Activated CD4-positive, alpha-beta T cell treated with anti-CD3 and anti-CD28 coated beads for 36 hours (primary cell): ENCODE measurements at places on chromosomes 1 and 21. TPM values are rescaled to one million over a fixed set of nuclear protein-coding genes. Genes with fewer than 3 reads are reported as not detected.
A peak's percentile ranks its signal among the peaks of the same experiment; 100 is the strongest.

GRCh38 chr1:109198043-109198695 lies 15.5 kb upstream of the SARS1 start:
- peaks cover 26% of the 10 kb centered on the region for H3K4me1 ChIP-seq
- H3K27ac ChIP-seq = no peak overlapping the region
- no peak overlapping the region for H3K4me3 ChIP-seq

DNA sequence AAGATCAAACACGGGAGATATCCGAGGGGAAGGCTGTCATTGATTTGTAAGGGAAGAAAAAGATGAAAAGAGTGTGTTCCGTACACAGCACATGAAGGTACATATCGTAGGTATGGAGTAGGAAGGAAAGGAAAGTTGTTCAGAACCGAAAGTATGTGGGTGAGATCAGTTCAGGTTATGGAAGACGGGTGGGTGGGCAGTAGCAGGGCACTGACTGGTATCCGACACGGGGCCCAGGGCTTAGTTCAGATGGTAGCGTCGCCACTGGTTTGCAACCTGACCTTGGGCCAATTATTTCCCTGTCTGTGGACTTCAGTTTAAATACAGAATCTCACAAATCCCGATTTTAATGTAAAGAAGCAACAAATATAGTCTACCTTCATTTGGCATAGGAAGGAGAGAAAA lies 27.8 kb upstream of the A3GALT2 start:
- DNase-seq = peak; percentile 52
- peaks cover 21% of the 10 kb centered on the region for H3K36me3 ChIP-seq
- peak overlapping the region; percentile 87 for H3K4me3 ChIP-seq
- peaks cover 46% of the 10 kb centered on the region for H3K4me1 ChIP-seq
- peak overlapping the region; percentile 90 for H3K27ac ChIP-seq
- H3K27me3 ChIP-seq = no peaks in the 10 kb centered on the region

GRCh38 chr1:107653765-107654164 lies 311.2 kb downstream of the VAV3 start:
- H3K27ac ChIP-seq = no peak overlapping the region
- no peaks in the 10 kb centered on the region for H3K4me1 ChIP-seq
- H3K36me3 ChIP-seq = no peaks in the 10 kb centered on the region
- H3K27me3 ChIP-seq = no peaks in the 10 kb centered on the region
- DNase-seq = no peak

Gene EFNA1
- total RNA-seq = 0.82 TPM

Gene CFAP45
- total RNA-seq = 1.1 TPM

Gene BRINP3
- total RNA-seq = not detected

Gene LCE1A
- total RNA-seq = not detected
